ENCODE measurements at places on chromosomes 1 and 21.

- DNase-seq = no peak
These were observed 308.3 kb upstream of the DEPDC1 start for GRCh38 chr1:68805097-68805641.

DNA sequence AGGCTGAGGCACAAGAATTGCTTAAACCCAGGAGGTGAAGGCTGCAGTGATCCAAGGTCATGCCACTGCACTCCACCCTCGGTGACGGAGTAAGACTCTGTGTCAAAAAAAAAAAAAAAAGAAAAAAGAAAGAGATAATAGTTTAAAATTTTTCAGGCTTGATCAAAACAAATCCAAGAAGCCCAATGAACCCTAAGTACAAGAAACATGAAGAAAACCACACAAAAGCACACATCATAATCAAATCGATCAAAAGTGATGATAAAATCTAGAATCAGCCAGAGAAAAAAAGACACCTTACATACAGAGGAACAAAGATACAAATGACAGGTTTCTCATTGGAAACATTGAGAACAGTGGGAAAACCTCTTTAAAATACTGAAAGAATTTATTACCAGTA lies 31.5 kb downstream of the LDLRAD1 start:
- no peak for DNase-seq

DNA sequence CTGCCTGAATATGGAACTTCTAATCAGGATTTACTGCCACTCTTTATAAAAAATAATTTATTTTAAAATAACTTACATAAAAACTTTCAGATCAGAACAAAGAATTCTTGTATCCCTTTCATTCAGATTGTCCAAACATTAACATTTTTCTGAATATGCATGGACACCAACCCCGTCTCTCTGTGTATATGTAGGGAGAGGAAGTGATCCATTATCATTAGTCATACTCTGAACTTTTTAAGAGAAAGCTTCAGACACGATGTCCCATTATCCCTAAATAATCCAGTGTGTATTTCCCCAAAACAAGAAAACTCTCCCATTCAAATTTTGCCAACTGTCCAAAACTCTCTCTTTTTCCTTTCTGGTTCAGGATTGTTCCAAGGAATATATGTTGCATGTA lies 122.3 kb upstream of the CXADR start:
- no peak for DNase-seq

DNA sequence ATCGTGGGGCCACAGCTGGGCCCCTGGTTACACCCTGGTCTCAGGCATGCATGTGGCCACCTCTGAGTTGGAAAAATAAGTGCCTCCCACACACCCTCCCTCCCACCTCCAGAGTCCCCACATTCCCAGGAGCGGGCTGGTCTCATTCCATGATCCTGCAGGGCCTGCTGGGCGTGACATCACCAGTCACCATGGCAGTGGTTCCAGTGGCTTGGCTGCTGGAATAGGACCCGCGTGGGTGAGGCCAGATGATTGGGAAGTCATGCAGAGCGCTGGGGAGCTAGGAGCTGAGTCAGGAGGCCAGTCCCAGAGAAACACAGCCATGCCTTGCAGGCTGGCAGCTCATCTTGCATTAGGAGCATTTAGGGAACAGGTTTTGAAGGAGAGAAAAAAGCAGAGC lies 125.4 kb upstream of the TMEM51 start:
- no peak for DNase-seq

GRCh38 chr1:217315346-217315745 lies 315.5 kb downstream of the GPATCH2 start:
- no peak for DNase-seq

Data from GM12864 (cell line).